ENCODE measurements at places on chromosomes 3 and 15.

DNA sequence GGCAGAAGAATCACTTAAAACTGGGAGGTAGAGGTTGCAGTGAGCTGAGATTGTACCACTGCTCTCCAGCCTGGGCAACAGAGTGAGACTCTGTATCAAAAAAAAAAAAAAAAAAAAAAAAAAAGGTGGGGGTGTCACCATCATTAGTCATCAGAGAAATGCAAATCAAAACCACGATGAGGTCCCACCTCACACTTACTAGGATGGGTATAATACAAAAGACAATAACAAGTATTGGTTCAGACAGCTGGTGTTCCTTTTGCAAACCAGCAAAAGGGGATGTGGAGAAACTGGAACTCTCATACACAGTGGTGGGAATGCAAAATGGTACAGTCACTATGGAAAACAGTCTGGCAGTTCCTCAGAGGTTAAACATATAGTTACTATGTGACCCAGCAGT is 78.7 kb upstream of the TSC22D2 start:
- DNase-seq = no peak

- DNase-seq = no peak
These were observed 30.9 kb upstream of the CLK3 start for GRCh38 chr15:74584779-74585178.

DNA sequence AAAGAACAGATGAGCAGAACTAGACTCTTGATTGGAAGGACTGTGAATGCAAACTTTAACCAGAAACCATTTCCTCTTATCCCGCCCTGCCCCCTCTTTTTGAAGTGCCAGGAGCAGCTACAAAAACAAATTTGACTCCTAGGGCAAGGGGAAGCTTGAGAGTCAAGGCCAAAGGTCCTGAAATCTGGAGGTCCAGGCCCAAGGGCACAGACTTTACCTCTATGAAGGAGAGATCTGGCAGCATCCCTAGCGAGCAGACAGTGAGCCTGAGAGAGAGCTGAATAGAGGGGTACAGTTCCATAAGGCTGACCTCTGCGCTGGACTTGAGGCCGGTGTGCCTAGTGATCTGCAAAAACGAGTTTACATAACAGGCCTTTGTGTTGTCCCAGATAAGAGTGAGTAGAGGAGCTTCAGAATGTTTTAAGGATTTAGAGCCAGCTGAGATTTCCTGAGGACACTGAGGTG is 5.1 kb downstream of the RAB43 start:
- no peak for DNase-seq

- no peak for DNase-seq
These were observed 229.1 kb upstream of the CBLB start for GRCh38 chr3:106097817-106098435.

DNA sequence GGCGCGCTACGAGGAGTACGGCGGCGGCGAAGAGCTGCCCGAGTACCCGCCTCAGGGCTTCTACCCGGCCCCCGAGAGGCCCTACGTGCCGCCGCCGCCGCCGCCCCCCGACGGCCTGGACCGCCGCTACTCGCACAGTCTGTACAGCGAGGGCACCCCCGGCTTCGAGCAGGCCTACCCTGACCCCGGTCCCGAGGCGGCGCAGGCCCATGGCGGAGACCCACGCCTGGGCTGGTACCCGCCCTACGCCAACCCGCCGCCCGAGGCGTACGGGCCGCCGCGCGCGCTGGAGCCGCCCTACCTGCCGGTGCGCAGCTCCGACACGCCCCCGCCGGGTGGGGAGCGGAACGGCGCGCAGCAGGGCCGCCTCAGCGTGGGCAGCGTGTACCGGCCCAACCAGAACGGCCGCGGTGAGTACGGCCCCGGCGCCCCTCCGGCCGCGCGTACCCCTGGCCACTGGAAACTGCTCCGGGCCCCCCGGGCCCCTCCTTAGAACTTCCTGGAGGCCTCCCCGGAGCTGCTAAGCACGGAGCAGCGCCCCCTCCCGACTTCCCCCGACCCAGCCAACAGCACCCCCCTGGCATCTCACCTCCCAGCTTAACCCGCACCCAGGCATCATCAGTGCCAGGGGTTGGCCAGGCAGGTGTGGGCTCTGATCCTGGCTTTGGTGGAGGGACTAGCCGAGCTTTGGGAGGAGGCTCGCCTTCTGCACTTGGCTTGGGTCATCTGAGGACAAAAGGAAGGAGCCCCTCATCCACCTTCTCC is 1.4 kb downstream of the LOXL1 start:
- DNase-seq = no peak

GRCh38 chr3:168088106-168088720 is 7.5 kb downstream of the GOLIM4 start:
- DNase-seq = no peak

- DNase-seq = no peak
These were observed 21.2 kb downstream of the CRTC3 start for GRCh38 chr15:90550919-90551318.

DNA sequence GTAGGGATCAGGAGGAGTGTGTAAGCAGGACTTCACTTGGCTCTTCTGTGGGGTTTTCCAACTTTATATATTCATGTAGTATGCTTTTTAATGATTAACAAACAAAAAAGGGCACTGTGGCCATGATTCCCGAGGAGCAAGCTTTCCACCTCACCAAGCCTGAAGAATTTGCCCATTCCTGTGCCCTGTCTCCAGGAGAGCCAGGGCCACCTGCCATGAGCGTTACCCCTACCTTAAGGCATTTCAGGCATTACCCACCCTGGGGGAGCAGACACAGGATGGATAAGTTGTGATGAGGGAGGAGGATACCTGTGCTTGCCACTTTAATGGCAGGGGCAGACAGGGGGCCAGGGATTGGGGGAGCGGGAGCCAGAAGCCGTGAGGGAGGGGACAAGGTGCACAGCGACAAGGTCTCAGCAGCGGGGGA is 3.0 kb downstream of the TRPM1 start:
- no peak for DNase-seq

Measured in LNCaP clone FGC (cell line).